ENCODE measurements at places on chromosomes 16 and 17.

DNA sequence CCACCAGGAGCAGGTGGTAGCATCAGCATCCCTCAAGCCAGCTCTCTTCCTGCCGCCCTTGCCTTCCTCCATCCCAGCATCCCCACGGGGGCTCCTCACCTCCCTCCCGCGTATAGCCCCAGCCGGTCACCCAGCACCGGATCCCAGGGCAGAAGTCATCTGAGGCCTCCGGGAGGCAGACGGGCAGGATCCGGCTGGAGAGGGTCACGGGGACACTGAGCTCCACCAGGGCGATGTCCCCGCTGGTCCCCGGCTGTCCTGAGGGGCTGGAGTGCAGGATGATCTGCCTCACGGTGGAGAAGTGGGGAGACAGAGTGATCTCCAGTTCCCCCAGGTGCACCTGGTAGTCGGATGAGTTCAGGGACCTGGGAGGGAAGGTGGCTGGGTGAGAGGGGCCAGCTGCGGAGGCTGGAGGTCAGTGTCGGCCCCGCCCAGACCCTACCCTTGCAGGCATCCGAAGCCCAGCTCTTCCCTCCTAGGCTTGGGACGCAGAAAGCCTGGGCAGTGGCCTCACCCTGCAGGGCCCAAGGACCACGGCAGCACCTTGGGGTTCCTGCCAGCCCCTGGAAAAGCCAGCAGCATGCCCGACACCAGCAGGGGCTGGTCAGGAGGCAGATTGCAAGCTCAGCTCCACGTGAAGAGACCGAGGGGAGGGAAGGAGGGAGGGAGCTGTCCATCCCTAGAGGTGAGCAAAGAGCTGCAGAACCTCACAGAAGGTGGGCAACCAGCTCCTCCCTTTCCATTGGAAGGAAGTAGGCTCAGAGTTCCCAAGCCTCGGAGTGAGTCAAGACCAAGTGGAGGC, 2.3 kb downstream of the TPSG1 start:
- DNase-seq = no peak

GRCh38 chr16:71364133-71364681, 5.7 kb downstream of the CALB2 start:
- DNase-seq = no peak

DNA sequence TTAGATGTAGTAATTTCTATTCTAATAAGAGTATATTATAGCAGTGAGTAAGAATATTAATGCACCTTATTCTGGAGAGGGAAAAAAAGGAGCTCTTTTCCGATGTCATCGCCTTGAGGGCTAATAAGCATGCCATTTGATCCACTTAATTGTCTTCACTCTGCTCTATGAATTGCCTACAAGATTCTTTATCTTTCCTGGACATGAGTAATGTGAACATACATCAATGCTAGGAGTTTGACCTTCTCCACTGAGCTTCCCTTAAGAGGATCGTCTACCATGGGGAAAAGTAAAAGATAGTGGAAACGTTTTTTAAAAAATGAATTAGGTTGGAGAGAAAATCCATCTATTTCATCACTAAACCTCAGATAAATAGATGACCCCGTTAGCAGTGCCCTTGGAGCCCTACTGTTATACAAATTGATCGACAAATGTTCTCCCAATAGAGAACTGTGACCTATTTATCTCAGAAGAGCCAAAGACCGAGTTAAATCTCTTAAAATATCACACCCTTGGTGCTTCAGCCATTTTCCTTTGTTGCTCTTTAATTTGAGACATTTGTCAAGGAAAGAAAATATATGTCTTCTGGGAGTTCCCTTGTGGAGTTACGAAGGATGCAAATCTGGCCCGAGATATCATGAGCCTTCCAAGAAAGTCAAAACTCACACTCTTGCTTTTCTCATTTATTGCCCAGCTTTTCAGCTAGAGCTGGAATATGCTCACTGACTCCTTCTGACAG, 898.5 kb downstream of the KCNJ2 start:
- no peak for DNase-seq

DNA sequence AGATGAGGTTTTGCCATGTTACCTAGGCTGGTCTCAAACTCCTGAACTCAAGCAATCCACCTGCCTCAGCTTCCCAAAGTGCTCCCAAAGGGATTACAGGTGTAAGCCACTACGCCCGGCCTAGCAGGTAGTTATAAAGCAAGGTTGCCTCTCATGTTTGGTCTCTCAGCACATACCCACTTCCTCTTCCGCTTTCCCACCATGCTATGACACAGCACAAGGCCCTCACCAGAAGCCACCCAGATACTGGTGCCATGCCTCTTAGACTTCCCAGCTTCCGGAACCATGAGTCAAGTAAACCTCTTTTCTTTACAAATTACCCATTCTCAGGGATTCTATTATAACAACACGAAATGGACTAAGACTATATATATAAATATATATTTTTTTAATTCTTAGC, 143.6 kb downstream of the COPRS start:
- no peak for DNase-seq

GRCh38 chr17:79854080-79855060, 15.1 kb upstream of the CBX4 start:
- DNase-seq = no peak

- peak; percentile 65 for DNase-seq
Measured at GRCh38 chr17:46046957-46047356, 47.9 kb downstream of the STH start.

- no peak for DNase-seq
Measured at GRCh38 chr17:63512388-63512787, 10.8 kb upstream of the KCNH6 start.

GRCh38 chr16:49959552-49960277, 65.3 kb upstream of the CNEP1R1 start:
- DNase-seq = peak; percentile 62

- DNase-seq = peak; percentile 59
Measured at GRCh38 chr16:67966549-67967182, 1.8 kb downstream of the SLC12A4 start.

GRCh38 chr16:58243528-58244004, 45.7 kb upstream of the CSNK2A2 start:
- DNase-seq = no peak

DNA sequence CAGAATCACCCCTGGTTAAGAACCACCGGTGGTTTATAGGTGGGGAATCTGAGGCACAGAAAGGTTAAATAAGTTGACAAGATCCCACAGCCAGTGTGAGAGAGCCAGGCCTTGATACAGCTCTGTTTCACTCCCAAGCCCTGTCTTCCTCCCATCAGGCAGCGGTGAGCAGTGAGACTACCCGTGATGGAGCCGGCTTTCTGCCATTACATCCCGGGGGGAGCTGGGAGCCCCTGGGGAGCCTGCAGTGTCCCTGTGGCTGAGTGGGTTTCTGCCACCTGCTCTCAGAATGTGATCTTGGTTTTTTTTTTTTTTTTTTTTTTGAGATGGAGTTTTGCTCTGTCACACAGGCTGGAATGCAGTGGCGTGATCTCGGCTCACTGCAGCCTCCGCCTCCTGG, 66.4 kb downstream of the ABCC1 start:
- no peak for DNase-seq

DNA sequence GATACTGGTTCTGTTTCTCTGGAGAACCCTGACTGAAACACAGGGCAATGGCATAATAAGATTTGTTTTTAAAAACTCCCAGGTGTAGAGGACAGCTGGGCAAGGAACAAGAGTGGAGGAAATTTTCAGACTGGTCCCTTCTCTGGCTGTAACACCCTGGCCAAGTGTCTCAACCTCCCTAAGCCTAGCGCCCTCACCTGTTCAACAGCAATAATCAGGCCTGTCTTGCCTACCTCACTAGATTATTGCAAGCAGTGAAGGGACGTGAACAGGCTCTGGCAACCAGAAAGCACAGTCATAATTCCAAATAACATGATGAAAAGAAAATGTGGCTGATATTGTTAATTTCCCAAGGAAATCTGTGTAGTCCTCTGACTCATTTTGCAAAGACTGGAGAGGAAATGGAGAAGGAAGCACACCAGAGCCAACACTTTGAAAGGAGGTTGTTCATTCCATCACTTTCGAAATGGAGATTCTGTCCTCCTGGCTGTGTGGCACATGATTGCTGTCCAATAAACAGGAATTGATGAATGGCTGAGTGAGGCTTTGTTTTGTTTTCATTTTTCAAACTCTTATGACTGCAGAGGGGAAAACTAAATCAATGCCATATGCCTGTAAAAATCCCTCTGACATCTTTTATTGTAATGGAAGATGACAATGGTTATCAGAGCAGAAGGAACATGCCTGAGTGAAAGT, 87.5 kb upstream of the HLF start:
- DNase-seq = no peak

DNA sequence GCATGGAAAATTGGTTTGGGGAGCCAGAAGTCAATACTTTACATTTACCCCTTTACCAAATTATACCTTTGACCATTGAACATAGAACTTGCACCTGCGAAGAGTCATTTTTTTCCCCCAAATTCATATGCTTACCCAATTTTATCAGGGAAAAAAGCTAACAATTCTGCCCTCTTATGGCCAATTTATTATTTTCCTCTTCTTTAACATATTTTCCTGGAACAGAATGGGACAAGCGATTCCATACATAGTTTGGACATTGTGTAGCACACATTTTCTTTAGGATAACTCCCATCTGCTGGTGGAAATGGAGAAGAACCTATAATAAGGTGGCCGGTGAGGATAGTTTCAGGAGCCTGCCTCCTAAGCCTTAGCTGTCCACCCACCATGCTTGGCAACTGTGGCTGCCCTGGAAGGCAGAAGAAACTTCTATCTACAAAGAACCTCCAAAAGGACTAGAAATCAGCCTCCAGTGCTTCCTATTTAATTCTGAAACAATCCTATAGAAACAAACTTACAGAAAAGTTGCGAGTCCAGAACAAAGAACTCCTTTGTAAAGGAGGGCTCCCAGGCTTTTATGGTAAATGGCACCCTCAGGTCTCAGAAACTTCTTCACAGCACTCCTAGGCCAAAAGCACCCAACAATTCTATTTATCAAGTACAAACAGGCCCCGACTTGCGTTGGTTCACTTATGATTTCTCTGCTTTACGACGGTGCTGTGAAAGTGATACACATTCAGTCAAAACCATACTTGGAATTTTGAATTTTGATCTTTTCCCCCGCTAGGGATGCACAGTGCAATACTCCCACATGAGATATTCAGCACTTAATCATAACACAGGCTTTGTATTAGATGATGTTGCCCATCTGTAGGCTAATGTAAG, 64.1 kb upstream of the CACNG4 start:
- DNase-seq = peak; percentile 47

DNA sequence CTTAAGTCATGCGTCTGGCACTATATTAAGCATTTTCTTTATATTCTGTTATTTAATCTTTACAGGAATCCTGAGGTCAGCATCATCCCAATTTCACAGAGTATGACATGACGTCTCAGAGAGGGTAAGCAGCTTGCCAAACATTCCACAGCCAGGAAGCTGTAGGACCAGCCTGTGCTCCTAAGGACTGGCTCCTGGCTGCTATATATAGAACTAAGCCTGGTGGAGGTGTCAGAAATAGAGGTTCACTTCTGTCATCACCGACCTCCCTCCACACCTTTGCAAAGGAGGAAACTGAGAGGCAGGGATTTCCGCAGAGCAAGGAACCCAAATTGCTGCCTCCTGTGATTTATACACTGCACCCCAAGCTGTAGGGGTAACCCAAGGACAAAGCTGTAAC, 37.9 kb upstream of the NDRG4 start:
- DNase-seq = no peak

DNA sequence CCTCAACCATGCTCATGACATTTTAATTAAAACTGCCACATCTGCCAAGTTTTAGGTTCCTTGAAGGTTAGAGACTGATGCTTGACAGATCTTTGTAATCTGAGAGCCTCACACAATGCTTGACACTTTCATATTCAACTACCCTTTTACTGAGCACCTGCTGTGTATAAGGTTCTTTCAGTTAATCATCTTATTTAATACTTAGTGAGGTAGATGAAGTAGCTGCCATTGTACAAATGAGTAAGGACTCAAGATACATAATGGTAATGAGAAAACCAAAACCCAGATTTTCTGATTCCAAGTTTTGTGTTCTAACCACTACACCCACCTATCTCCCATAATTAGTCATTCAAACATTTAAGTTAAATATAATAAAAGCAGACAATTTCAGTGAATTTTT, 35.4 kb upstream of the ARL6IP1 start:
- no peak for DNase-seq

- DNase-seq = no peak
Measured at GRCh38 chr17:78683408-78683961, 98.6 kb downstream of the CYTH1 start.

GRCh38 chr16:31183432-31184428, 3.8 kb downstream of the FUS start:
- no peak for DNase-seq

DNA sequence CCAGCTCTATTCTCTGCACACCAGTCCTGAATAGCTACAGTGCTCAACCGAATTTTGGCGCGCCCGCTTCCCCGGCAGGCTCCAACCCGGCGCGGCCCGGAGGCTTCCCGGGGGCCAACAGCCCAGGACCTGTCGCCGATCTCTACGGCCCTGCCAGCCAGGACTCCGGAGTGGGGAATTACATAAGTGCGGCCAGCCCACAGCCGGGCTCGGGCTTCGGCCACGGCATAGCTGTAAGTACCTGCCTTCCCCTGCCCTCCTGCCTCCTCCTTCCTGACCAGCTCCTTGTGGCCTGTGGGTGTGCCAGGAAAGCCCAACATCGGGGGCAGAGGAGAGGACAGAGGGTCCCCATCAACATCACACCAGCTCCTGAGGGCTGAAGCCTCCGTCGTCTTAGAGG, 70.2 kb downstream of the CCDC182 start:
- no peak for DNase-seq

- DNase-seq = no peak
Measured at GRCh38 chr17:66228887-66229782, at the start of gene APOH. TSS of gene APOH (minus strand) at chr17:66229415. CDS start at chr17:66229379, 36 bp downstream.

DNA sequence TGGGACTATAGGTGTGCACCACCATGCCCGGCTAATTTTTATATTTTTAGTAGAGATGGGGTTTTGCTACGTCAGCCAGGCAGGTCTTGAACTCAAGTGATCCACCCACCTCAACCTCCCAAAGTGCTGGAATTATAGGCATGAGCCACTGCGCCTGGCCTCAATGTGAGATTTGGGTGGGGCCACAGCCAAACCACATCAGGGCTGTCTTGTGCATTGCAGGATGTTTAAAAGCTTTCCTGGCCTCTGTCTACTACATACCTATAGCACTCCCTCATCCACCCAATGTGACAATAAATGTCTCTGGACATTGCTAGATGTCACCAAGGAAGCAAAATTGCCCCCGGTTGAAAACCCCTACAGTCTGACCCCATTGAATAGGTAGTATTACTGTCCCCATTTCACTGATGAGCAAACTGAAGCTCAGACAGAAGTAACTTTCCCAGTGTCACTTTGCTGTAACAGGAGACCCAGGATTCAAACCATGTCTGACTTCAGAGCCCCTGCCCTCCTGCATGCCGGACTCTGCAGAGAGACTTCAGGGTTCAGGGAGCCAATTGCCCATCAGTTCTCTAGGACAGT, 3.6 kb upstream of the MAP3K14 start:
- DNase-seq = peak; percentile 44

- no peak for DNase-seq
Measured at GRCh38 chr16:9425236-9425635, 333.8 kb downstream of the HAPSTR1 start.

- DNase-seq = no peak
Measured at GRCh38 chr17:40447806-40448205, 4.6 kb downstream of the IGFBP4 start.
